Cardiac muscle cell (in vitro differentiated cells and primary cell): ENCODE measurements at places on chromosomes 11 and 22. TPM values are rescaled to one million over a fixed set of nuclear protein-coding genes. Genes with fewer than 3 reads are reported as not detected.

DNA sequence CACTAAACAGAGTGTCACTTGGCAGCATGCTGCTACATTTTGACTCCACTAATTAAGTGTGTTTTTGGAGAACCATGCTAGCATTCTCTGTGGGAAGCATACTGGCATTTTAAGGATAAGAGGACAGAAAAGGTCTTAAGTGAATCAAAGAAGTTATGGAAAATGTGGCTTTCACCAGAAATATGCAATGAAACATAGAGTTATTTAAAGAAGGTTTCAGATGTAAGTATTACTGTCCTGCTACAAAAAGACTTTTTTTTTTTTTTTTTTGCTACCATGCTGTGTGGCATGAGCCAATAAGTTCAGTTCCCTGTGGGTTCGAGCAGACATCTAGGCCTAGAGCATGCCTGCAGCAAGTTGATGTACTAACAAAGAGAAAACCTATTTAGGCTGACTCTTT is 187.6 kb downstream of the MSANTD4 start:
- H3K36me3 ChIP-seq: no peaks in the 10 kb centered on the region
- H3K4me1 ChIP-seq: peaks cover 4% of the 10 kb centered on the region
- H3K4me3 ChIP-seq: no peak overlapping the region
- no peaks in the 10 kb centered on the region for H3K27me3 ChIP-seq

GRCh38 chr11:36567694-36568093 is at the start of gene RAG1:
TSS of gene RAG1 (plus strand) at chr11:36568007. CDS start at chr11:36573305, 5,298 bp downstream.
- DNase-seq: no peak
- peaks cover 25% of the 10 kb centered on the region for H3K27me3 ChIP-seq
- no peak within 1 kb of the TSS for H3K4me3 ChIP-seq
- no peak within 1 kb of the TSS for H3K27ac ChIP-seq
- no peaks in the 10 kb centered on the region for H3K36me3 ChIP-seq

DNA sequence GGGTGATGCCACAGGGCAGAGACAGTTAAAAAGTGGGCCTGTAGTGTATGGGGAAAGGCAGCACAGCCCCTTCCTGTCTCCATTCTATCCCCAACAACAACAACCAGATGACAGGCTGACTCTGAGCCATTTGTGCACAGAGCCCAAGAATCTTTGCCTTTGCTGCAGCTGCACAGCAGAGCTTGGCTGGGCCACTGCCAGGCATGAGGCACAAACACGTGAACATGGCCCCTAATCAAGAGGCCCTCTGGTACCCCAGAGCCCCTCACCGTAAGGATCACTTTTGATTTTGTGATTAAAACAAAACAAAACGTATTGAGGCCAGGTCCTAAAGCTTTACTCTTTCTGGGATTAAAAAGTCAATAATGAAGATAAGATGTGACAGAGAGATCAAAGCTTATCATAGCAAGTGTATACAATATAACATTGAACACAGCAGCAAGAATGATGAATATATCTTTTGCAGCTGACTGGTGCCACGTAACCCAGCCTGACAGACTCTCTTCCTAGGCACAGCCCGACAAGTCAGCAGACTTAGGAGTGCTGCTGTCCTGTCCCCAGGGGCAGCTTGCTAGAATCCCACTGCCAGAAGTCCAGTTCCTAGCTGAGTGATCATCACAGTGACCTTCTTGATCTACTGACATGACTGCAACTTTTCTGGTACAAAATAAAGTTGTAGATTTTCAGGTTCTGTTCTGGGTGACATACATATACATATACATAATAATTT is 117.8 kb downstream of the SERGEF start:
- H3K4me3 ChIP-seq: no peak overlapping the region
- no peak overlapping the region for H3K27ac ChIP-seq
- H3K4me1 ChIP-seq: peaks cover 5% of the 10 kb centered on the region
- no peak for DNase-seq

DNA sequence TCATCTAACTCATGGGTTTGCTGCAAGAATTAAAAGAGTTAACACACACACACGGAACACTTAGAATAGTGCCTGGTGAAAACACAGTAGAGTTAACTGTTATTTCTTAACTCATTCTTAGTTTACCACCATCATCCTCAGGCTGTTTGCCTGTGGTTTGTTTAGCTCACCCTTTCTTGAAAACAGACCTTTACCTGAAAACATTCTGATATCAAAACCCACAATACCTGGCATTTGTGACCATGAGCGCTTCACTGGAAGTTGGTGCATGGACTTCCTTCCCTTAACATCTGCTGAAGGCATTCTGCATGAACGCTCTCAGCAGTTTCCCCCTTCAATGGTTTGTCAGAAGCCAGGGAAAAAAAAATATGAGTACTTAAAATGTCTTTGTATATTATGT is 256.0 kb downstream of the ETS1 start:
- H3K27ac ChIP-seq: no peak overlapping the region
- H3K36me3 ChIP-seq: no peaks in the 10 kb centered on the region
- H3K4me1 ChIP-seq: peaks cover 43% of the 10 kb centered on the region
- H3K4me3 ChIP-seq: no peak overlapping the region
- no peak for DNase-seq
- H3K27me3 ChIP-seq: no peaks in the 10 kb centered on the region

GRCh38 chr11:111617286-111617685 is 15.0 kb downstream of the SIK2 start:
- peaks cover 36% of the 10 kb centered on the region for H3K36me3 ChIP-seq
- no peak overlapping the region for H3K27ac ChIP-seq
- no peaks in the 10 kb centered on the region for H3K27me3 ChIP-seq
- DNase-seq: no peak
- no peak overlapping the region for H3K4me3 ChIP-seq

- no peak for DNase-seq
- H3K27me3 ChIP-seq: no peaks in the 10 kb centered on the region
- no peak within 1 kb of the TSS for H3K27ac ChIP-seq
- H3K4me1 ChIP-seq: peaks cover 8% of the 10 kb centered on the region
- no peak within 1 kb of the TSS for H3K4me3 ChIP-seq
Measured at GRCh38 chr11:33891714-33892327, at the start of gene LMO2. TSS of gene LMO2 (minus strand) at chr11:33892076. CDS start at chr11:33869716, 22,360 bp downstream.

DNA sequence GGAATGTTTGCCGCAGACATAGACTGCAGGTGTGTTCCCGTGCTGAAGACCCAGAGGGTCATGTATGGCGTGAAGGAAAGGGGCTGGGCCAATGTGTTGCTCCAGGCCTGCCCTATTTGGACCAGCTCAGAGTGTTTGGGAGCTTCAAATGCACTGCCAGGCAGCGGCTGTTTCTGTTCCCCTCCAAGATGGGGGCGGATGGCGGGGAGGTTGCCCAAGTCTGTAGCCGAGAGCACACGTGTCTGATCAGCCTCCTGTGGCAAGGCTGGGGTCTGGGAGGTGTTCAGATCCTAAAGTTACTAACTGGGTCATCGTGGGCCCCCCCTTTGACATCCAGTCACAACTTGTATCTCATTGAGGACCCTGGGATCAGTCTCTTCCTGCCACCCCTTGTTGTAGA is 45.5 kb downstream of the CACNA1I start:
- no peak overlapping the region for H3K4me3 ChIP-seq
- H3K27me3 ChIP-seq: no peaks in the 10 kb centered on the region
- H3K27ac ChIP-seq: no peak overlapping the region

- no peak for DNase-seq
- H3K4me1 ChIP-seq: no peaks in the 10 kb centered on the region
- no peak overlapping the region for H3K4me3 ChIP-seq
- H3K27me3 ChIP-seq: peaks cover 24% of the 10 kb centered on the region
- peaks cover 9% of the 10 kb centered on the region for H3K36me3 ChIP-seq
- no peak overlapping the region for H3K27ac ChIP-seq
Measured at GRCh38 chr11:65537620-65538231, 12.8 kb downstream of the SCYL1 start.

- DNase-seq: peak; percentile 27
- no peak overlapping the region for H3K4me3 ChIP-seq
Measured at GRCh38 chr22:35037089-35037488, 28.9 kb upstream of the ISX start.

DNA sequence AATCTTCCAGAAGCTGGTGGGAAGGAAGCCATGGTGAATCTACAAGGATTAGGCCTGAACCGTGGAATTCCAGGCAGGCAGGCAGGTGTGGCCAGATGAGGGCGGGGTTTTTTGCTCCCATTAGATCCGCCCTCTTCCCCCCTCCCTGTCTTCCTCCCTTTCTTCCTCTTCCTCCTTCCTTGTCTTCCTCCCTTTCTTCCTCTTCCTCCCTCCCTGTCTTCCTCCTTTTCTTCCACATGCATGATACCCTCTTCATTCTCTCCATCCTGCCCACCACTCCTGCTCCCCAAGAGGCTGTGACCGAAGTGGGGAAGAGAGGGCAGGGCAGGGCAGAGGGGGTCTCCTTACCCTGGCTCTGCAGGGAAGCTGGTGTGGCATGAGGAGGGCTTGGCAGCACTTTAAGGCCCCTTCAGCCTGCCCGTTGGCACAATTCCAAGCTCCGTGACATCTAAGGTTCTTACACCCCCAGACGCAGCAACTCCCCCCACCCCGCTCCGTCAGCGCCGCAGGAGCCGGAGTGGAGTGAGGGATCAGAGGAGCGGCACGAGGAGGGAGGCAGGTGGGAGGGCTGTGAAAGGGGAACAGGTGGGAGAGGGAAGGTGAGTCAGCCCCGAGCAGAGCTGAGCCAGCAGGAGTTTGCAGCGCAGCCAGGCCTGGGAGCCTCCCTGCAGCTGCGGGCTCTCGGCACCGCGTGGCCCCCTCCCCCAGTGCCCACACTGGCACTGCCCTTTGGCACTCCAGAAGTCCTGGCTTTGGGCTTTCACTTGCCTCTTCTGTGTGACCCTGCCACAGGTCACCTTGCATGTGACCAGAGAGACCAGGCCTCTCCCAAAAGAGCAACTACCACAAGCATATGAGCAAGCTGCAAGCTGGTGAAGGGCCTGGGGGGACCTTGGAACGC is 32.1 kb downstream of the KCNJ4 start:
- no peaks in the 10 kb centered on the region for H3K36me3 ChIP-seq
- H3K4me1 ChIP-seq: no peaks in the 10 kb centered on the region
- H3K27me3 ChIP-seq: no peaks in the 10 kb centered on the region
- DNase-seq: no peak
- no peak overlapping the region for H3K4me3 ChIP-seq

DNA sequence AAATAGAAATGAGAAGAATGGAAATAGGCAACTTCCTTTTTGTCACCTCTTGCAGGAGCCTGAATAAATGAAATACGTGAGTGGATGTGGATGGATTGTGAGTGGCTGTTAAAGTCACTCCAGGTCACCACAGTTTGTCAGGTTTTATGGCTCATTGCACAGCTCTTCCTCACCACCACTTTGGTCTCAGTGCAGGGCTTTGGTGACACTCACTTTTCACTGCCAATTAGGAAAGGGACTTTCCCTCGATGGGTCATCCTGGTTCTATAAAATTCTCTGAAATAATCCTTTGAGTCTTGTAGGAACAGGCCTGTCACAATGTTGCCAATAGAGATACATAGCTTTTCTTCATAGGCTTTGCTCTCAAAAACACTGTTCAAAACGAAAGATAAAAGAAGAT is 172.4 kb upstream of the C11orf87 start:
- H3K4me1 ChIP-seq: no peaks in the 10 kb centered on the region
- no peak for DNase-seq
- no peaks in the 10 kb centered on the region for H3K27me3 ChIP-seq
- no peak overlapping the region for H3K27ac ChIP-seq
- H3K36me3 ChIP-seq: no peaks in the 10 kb centered on the region
- H3K4me3 ChIP-seq: no peak overlapping the region

- no peak overlapping the region for H3K27ac ChIP-seq
- peak; percentile 92 for DNase-seq
- H3K4me1 ChIP-seq: no peaks in the 10 kb centered on the region
- H3K4me3 ChIP-seq: no peak overlapping the region
Measured at GRCh38 chr11:69744435-69744834, 30.7 kb downstream of the FGF4 start.

DNA sequence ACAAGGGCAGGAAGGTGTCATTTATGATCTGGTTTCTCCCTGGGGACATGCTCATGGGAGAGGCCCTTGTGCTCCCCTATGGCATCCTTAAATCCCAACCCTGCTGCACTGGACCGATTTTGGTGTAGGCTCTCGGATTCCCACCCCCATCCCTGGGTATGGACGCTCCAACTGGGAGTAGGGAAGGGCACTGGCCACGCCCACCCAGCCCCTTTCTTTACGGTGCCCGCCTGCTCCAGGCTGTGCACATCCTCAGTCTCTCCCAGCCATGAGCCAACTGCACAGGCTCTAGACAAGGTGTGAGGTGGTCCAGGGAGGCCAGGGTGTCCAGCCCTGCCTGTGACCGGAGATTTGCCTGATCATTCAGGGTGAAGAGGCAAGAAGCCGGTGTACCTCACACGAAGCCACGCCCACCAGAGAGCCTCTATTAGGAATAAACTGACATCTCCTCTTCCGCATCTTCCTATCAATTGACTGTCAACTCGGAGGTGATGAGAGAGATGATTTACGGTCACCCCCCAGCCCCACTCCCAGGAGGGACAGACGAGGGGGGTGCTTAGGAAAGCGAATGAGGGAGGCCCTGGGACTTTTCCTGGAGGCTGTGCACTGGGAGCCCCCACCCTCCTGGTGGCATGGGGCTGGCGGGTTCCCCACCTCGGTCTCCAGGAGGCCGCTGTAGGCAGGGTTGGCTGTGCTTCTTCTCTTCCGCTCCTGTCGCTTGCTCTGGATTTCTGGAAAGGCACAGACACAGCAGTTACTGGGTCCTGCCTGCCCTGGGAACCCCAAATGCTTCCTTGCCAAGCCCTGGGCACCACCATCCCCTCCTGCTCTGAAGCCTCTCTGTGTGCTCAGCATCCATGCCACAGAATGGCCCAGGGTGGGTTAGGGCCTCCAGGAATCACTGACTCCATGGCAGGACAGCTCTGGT is 116.7 kb downstream of the PHF21B start:
- no peaks in the 10 kb centered on the region for H3K4me1 ChIP-seq
- no peaks in the 10 kb centered on the region for H3K27me3 ChIP-seq
- H3K36me3 ChIP-seq: no peaks in the 10 kb centered on the region

The NXPE2 gene
- 0.18 and 0.48 TPM in 2 replicates for total RNA-seq

The INPP5J gene
- total RNA-seq: 19.8 and 25.9 TPM in 2 replicates

The DESI1 gene
- 34.2 and 43.2 TPM in 2 replicates for total RNA-seq

The MUC6 gene
- total RNA-seq: not detected in 2 replicates

The GLB1L2 gene
- total RNA-seq: 2.0 and 3.8 TPM in 2 replicates
